ENCODE measurements at places on chromosomes 7 and 10.
A peak's percentile ranks its signal among the peaks of the same experiment; 100 is the strongest.

DNA sequence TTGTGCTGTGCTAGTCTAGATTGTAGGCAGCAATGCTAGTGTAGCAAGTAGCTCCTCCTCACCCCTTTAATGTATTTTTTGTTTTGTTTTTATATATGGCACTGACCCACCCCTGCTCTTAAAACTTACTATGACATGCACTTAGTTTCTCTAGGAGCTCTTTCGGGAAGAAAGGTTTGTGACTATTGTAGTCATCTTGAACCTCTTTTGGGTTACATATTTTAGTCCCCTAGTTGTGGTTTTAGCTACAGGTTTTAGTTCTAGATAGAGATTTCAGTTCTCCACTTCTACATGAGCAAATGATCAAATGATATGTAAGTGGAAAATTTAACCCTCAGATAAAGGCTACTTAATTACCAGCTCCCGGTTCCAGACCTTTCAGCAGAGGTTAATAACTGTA, 14.9 kb downstream of the MINPP1 start:
- no peak for DNase-seq

GRCh38 chr10:59578741-59579140, 130.9 kb downstream of the SLC16A9 start:
- DNase-seq = no peak

DNA sequence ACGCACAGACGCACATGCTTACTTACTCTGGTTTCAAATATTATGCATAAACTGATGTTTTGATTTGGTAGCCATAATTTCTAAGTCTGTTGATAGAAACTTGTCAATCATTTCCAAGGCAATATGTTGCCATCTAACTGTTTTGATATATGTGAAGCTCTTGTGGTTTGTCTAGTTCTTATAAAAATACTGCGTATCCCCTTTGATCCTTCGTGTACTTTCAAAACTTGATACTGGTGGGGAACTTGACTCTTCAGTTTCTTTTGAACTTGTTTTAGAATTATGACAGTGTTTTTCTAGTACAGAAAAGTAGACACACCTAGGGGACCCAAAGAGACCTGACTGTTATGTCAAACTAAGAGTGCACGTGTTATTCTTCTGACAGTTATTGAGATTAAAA, 708.0 kb downstream of the LRMDA start:
- no peak for DNase-seq

DNA sequence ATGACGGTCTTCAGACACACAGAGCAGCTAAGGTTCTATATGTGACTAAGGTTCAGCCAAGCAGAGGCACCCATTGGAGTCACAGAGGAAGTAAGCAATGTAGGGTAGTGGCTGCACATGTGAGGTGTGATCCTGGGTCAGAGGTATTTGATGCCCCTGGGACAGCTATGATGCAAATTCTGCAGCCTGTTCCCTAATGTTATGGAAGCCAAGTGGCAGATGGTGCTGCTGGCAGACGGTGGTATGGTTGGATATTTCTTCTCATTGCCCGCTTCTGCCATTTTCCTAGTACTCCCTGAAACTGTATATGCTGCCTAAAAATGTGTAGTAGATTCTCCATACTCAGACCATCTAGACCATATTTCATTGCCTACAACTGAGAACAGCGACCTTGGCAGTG, 7.2 kb downstream of the TAS2R16 start:
- DNase-seq = no peak

GRCh38 chr10:33570495-33570894, 236.0 kb upstream of the NRP1 start:
- DNase-seq = no peak

GRCh38 chr10:99809931-99810615, 27.6 kb downstream of the ABCC2 start:
- no peak for DNase-seq

GRCh38 chr7:28483112-28483511, 70.8 kb downstream of the CREB5 start:
- DNase-seq = no peak

DNA sequence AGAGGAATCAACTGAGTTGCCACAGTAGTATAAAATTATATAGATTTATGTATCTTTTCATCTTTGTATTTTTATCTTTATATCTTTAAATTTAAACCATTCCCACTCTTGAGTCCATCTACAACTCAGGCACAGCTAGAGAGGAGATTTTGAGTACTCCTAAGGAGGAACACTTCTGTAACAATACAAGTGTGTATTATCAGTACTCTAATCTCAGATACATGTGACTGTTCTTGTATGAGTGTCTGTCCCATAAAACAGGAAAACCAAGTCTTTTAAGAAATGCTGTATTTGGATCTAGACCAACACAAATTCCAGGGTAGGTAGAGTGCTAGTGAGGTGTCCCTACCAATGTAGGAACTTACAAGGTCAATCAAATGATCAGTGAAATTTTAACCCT, 1428.0 kb upstream of the LRRTM3 start:
- DNase-seq = no peak

GRCh38 chr7:145698526-145699262, 417.9 kb upstream of the CNTNAP2 start:
- no peak for DNase-seq

- DNase-seq = peak; percentile 21
These were observed 57.2 kb upstream of the VIPR2 start for GRCh38 chr7:159201722-159202330.

DNA sequence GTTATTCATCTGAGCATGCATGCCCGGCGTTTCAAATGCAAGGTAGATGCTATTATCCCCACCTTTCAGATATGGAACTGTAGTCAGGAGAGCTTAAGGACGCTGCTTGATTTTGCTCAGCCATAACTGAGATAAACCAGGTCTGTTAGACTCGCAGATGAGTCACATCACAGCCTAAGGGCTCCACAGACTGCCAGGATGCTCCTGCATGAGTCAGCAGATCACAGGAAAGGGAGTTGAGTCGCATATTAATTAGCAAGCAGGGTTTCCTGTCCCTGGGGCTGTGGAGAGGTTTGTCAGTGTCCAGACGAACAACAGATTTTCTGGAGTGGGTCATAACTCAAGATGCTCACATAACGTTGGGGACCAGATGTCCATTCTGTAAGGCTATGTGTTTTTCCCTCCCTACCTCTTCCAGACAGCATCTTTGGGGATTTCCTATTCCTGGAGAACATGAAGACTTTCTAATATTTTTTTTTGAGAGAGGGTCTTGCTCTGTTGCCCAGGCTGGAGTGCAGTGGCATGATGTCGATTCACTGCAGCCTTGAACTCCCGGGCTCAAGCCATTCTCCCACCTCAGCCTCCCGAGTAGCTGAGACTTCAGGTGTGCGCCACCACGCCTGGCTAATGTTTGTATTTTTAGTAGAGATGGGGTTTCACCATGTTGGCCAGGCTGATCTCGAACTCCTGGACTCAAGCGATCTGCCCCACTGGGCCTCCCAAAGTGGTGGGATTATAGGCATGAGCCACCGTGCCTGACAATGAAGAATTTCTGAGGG, 36.7 kb downstream of the PFKFB3 start:
- peak; percentile 80 for DNase-seq

DNA sequence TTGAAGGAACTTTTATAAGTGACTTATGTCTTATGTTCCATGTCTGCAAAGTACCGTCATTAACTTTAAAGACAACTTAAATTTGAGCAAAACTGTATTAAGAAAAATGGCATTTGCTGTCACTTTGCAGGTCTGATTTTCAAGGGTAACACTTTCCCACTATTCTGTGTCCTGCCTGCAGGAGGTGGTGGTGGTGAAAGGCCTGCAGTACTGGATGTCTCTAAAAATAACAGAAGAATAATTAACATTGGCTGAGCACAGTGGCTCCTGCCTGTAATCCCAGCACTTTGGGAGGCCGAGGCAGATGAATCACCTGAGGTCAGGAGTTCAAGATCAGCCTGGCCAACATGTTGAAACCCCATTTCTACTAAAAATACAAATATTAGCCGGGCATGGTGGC, 13.2 kb upstream of the PTER start:
- DNase-seq = no peak

GRCh38 chr10:74177140-74177677, 26.2 kb downstream of the ADK start:
- DNase-seq = peak; percentile 62

- DNase-seq = no peak
These were observed 41.9 kb downstream of the NPVF start for GRCh38 chr7:25186436-25186835.

- DNase-seq = no peak
These were observed 14.2 kb upstream of the RNF32 start for GRCh38 chr7:156626220-156626895.

GRCh38 chr10:83037653-83038052, 1101.7 kb upstream of the GHITM start:
- no peak for DNase-seq

DNA sequence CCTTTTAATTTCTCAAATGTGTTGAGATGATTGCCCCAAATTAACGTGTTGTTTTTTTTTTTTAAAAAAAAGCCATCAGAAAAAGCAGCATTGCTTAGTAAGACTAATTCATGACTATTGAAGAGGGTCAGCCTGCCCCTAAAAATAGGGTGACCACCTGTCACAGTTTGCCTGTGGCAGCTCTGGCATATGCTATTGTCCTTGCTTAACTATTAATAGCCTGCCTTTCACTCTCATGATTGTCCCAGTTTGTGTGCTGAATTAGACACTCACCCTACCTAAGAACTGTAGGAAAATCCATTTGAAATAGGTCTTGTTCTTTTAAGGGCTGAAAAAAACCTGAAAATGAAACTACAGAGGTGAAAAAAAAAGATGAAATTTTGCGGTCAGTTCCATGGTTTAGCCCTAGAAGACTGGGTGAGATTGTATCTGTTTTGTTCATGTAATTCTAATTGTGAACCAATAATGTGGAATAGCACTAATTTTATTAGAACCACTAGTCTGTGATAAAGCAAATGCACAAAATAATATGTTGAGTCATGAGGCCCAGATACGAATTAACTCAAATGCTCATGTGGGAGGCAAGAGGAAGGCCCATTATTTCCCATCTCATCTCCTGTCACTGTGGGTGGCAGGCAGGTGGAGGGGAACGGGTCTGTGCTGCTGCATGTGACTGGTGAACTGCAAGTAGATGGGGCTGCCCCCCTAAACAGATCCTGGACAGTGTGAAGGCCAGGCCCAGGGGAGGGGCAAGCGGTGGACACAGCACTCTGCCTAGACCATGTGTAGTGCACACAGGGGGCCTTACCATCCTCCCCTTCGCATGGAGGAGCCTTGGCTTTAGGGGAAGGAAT, 265.4 kb upstream of the NFE2L3 start:
- DNase-seq = no peak

DNA sequence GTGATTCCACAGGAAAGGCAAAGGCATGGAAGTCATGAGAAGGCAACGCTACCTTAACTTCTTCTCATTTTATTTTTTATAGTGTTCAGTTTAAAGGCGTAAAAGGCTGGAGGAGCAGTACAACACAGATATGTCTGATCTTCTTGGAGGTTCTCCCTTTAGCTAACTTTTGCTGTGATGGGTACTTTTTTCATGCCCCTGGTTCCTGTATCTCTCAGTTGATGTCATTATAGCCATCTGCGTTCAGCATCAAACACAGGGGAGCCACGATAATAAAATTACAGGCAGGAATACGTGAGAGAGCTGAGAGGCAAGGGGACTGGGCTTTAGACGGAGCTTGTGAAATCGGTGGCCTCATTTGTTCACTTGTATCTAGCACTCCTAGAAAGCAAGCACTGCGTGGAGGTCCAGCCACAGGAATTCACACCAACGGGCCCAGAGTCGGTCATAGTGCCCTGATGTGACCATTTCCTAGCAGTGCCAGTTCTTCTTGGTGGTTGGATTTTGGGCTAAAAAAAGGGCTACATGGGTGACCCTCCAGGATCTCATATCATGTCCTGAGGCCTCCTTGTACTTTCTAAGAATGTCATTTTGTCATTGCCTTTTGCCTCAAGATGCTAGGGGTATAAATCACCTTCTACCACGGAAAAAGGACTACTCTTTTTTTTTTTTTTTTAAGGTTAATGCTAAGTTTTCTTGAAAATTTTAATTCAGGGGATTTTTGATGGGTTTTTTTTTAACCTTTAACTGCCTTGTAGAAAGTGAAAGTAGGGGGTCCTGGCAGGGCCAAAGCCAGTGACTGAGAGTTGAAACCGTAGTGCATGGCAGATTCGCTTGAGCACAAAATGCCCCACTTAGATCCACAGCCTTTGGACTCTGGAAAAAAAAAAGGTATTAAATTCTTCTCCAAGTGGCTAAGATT, 191.5 kb downstream of the CELF2 start:
- peak; percentile 57 for DNase-seq

DNA sequence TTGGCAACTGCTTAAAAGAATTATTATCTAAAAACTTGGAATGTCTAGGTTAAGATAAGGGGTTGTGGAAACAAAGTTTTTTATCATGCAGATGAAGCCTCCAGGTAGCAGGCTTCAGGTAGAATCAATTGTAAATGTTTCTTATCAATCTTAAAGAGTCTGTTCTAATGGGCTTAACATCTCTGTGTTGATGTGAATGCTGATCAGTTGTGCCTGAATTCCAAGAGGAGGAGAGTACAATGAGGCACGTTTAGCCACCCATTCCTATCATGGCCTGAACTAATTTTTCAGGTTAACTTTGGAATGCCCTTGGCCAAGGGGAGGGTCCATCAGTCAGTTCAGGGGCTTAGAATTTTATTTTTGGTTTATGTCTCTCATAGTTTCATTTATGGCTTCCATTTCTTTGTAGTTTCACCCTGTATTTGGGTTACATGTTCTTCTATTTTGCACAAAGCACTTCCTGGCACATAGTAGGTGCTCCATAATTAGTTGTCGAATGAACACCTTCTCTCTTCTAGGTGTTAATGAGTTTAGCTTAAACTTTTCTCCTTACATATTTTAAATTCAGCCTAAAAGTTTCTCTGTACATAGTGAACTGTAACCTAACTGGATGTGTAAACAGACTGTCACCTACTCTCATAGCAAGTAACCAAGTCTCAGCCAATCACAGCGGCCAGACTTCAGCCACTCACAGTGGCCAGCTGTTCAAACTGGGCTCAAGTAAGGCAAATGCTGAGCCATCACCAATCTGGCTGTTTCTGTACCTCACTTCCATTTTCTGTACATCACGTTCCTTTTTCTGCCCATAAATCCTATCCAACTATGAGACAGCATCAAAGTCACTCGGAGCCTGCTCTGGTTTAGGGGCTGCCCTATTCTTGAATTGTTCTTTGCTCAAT, 34.7 kb downstream of the ALOX5 start:
- DNase-seq = no peak

- DNase-seq = no peak
These were observed 306.4 kb upstream of the ZNF32 start for GRCh38 chr10:43955002-43955596.

DNA sequence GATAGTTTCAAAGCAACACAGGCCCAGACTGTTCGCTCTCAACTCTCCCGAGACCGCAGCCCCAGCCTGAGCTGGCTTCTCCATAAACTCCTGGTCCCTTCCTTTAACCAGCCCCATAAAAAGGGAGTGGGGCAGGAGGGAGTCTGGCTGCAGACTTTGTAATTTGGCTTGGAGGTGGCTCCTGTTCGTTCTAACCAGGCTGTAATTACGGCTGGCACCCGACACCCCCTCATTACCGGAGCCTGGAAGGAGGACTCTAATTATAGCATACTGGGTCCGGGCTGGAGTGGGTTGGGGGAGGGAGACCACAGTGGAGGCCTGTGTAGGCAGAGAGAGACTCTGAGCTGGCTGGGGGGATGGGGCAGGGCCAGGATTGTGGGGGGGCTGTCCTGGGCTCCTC, 49.7 kb downstream of the UNC5B start:
- no peak for DNase-seq

GRCh38 chr7:20698469-20698868, 83.0 kb downstream of the ABCB5 start:
- no peak for DNase-seq

All from activated CD4-positive, alpha-beta T cell treated with anti-CD3 and anti-CD28 coated beads for 48 hours (primary cell).